ENCODE measurements at places on chromosomes 2 and 18. TPM values are rescaled to one million over a fixed set of nuclear protein-coding genes. Genes with fewer than 3 reads are reported as not detected.

Gene ANKRD62
- total RNA-seq, result not detected

Gene SPC25
- not detected for total RNA-seq

Gene SERPINB11
- total RNA-seq, result not detected

Gene GFPT1
- total RNA-seq, result 43.2 TPM

Gene SDC1
- total RNA-seq, result 57.6 TPM

Gene LRRC30
- not detected for total RNA-seq

Gene ABCA12
- under 0.01 TPM for total RNA-seq

Gene LHCGR
- not detected for total RNA-seq

Gene PLGLB2
- total RNA-seq, result not detected

Gene BUB1
- total RNA-seq, result 65.7 TPM

Gene QPCT
- total RNA-seq, result 19.7 TPM

Gene LRRTM1
- not detected for total RNA-seq

Gene SCTR
- not detected for total RNA-seq

Gene SEPTIN10
- total RNA-seq, result 79.4 TPM

Gene ZNF519
- total RNA-seq, result 3.6 TPM

Gene NEUROD1
- total RNA-seq, result not detected
